Vein endothelial cell (primary cell): ENCODE measurements at places on chromosomes 12 and 14. TPM values are rescaled to one million over a fixed set of nuclear protein-coding genes. Genes with fewer than 3 reads are reported as not detected.

Gene PIWIL1
- total RNA-seq = not detected in 2 replicates

Gene BICD1
- total RNA-seq = 11.8 and 14.8 TPM in 2 replicates

Gene NEDD1
- total RNA-seq = 20.9 and 42.1 TPM in 2 replicates

Gene ERP27
- total RNA-seq = 0.33 and 1.3 TPM in 2 replicates

Gene TIGAR
- 16.3 and 25.2 TPM in 2 replicates for total RNA-seq

Gene STYK1
- total RNA-seq = 12.3 and 14.7 TPM in 2 replicates
